Activated CD4-positive, alpha-beta T cell treated with anti-CD3 and anti-CD28 coated beads, Interleukin-2, amount 10 ng/mL, durations not matched to agents 24 days and 14 days (primary cell): ENCODE measurements at places on chromosomes 11 and 22. TPM values are rescaled to one million over a fixed set of nuclear protein-coding genes. Genes with fewer than 3 reads are reported as not detected.

The OR10A2 gene
- total RNA-seq, result not detected in 2 replicates

- DNase-seq, result no peak
These were observed 27.3 kb upstream of the ZNRF3 start for GRCh38 chr22:28856095-28856455.

The DDI1 gene
- not detected in 2 replicates for total RNA-seq

The NFAM1 gene
- 0.05 and 0.07 TPM in 2 replicates for total RNA-seq

DNA sequence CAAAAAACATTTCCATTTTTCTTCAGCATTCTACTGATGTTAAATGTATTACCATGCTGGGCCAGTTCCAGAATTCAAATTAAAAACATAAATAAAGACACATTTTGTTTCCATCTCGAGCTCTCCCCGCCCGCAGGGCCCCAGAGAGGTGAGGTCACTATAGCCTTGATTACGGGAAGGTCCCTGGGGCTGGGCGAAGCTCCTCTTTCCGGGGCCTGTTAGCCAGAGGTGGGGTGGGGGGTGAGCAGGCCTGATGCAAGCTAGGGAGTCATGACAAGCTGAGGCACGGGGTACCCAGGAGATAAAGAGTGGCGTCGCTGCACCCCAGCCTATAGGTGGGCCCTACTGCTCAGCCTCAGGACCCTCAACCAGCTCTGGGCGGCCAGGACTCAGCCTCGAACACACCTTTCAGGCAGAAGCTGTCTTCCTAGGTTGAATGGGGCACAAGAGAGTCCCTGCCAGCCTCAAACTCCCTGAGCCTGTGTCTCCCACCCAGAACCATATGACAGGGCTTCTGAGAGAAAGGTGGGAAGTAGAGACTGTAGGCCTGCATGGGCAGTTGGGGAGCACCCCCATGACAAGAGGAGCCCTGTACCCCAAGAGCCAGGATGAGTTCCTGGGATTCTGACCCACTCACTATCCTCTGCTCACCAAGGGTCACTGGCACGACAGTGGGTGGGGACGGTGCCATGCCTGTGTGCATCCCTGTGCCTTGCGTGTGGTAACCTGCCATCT lies 34.8 kb downstream of the KCNQ1OT1 start:
- DNase-seq, result peak; percentile 47

DNA sequence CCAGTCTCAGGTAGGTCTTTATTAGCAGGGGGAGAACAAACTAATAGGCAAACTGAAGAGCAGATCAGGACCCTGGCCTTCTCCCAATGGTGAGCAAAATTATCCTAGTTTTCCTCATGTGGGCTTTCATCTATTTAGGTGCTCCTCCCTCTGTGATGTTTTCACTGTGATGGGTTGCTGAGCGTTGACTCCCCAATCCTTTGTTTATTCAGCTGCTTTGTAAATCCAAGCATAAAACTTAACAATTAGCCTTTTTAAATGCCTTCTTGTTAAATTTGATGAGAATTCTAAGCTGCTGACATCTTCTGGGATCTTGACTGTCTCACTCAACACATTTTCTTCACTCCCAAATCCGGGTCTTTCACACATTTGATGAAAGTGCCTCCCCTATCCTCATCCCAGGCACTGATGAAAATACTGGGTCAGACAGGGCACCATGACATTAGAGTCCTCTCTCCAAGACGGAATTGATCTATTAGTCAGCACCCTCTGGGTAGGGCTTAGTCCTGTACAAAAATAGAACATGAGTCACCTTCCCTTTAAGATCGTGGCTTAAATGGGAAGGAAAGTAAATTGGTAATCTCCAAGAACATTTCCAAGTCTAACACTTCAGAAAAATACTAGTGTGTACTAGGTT lies 199.3 kb upstream of the ISX start:
- DNase-seq, result no peak

The KRTAP5-9 gene
- not detected in 2 replicates for total RNA-seq

DNA sequence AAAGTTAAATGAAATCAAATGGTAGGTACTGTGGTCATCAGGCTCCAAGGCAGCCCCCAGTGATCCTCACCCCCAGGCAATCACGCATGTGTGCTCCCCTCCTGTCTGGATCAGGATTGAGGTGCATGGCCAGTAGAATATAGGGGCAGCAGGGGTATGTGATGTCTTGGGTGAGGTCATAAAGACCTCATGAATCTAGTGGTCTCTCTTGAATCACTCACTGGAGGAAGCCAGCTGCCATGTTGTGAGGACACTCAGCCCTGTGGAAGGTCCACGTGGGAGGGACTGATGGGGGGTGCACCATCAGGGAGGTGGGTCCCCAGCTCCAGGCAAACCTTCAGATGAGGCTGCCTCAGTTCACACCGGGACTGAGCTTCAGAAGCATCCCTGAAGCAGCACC lies 6.8 kb upstream of the IL17REL start:
- DNase-seq, result no peak
